Kasumi-1 (cell line): ENCODE measurements at places on chromosomes 2 and 18.

DNA sequence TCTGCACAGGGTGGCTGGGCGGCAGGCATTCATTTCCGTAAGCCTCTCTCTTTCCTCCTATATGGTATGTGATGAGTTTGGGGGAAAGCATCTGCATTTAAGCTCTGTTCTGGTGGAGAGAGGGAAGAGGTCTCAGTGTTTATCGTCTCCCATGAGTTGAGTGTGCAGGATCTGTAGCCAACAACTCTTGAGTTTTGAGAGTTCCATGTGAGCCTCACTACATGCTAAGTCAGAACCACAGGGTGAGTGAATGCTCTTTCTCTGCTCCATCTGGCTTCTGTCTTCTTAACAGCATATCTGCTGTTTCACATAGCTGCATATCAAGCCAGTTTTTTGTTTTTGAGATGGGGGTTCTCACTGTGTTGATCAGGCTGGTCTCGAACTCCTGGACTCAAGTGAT lies 22.7 kb downstream of the RAB31 start:
- DNase-seq: no peak

- no peak for DNase-seq
Observed at GRCh38 chr2:217820091-217820819, 182.5 kb downstream of the TNS1 start.

DNA sequence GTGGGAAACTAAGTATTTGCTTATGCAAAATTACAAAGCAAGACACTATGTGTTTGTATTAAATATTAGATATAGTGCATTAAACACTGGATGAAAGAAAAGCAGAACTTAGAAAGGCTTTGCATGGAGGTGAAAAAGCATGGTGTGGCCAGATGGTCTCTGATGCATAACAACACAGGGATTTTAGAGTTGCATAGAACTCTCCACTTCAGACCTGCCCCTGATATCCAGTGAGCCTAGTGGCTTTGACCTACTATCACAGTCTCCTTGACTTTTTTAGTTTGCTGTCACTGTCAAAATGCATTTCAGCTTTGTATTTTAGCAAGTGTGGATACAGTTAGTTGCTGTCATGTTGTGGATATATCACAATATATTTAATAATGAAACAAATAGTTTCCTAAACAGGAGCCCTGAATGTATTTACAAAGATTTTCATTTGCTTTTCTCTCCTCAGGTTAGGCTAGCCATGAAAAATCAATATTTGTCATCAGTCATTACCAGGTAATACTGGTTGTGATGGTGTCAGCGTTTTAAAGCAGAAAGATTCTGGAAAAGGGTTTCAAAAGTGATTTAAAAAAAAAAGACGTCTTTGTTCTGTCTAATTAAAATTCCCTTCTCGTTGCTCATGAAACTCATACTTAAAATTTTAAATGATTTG lies 5.2 kb downstream of the CSRNP3 start:
- no peak for DNase-seq

- no peak for DNase-seq
Observed at GRCh38 chr2:210442457-210442856, 34.1 kb downstream of the LANCL1 start.
